NB4 (cell line): ENCODE measurements at places on chromosomes 2 and 18.

- no peak for DNase-seq
Measured at GRCh38 chr2:105961599-105962146, 217.0 kb downstream of the NCK2 start.

DNA sequence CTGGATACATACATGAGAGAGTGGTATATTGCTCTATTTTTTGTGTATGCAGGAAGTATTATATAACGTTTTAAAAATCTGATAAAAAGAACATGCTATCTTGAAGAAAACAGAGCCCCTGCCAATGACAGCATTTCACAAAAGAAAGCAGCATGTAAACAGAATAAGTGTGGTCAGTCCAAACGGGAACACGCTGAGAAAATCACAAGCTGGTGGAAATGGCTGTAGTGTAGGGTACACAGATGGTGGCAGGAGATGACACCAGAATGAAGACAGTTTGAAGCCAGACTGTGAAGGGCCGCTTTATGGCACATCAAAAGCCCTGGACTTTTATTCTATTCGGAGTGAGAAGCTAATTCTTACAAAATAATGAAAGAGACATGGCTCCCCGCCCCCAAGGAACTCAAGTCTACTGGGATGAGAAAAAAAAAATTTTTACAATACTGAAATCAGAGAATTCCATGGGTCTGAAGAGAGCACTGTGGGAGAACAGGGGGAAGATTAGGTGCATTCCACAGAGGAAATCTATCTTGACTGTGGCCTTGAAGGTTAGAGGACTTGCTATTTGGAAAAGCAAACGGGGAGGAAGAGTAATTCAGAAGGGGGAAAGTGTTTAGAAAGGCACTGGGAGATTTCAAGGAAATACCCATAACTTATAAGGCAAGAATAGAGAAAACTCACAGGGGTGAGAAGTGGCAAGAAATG lies 217.7 kb upstream of the SMAD7 start:
- DNase-seq = no peak

DNA sequence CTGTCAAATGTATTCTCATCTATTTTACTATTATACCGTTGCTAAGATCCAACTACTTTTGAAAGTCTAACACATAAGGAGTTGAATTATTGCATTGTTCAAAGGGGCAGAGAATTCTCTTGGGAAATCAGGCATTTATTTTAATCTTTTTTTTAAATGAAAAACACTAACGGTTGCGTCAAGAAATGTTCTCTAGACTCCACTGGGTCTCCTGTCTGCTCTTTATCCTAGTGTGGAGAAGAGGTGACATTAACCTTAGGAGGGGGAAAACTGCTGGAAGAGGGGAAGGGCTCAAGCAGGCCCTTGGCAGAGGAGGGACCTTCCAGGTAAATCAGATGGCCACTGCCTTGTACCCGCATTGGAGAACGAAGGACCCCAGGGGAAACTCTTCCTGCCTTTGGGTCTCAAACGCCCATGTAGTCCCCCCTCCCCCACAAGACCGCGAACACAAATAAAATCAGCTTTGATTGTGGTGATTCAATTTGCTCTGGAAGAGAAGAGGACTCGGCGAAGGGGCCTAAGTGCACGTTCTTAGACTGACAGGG lies 1.1 kb upstream of the APCDD1 start:
- DNase-seq = no peak

- DNase-seq = no peak
Measured at GRCh38 chr2:204051984-204052556, 115.5 kb downstream of the ICOS start.

DNA sequence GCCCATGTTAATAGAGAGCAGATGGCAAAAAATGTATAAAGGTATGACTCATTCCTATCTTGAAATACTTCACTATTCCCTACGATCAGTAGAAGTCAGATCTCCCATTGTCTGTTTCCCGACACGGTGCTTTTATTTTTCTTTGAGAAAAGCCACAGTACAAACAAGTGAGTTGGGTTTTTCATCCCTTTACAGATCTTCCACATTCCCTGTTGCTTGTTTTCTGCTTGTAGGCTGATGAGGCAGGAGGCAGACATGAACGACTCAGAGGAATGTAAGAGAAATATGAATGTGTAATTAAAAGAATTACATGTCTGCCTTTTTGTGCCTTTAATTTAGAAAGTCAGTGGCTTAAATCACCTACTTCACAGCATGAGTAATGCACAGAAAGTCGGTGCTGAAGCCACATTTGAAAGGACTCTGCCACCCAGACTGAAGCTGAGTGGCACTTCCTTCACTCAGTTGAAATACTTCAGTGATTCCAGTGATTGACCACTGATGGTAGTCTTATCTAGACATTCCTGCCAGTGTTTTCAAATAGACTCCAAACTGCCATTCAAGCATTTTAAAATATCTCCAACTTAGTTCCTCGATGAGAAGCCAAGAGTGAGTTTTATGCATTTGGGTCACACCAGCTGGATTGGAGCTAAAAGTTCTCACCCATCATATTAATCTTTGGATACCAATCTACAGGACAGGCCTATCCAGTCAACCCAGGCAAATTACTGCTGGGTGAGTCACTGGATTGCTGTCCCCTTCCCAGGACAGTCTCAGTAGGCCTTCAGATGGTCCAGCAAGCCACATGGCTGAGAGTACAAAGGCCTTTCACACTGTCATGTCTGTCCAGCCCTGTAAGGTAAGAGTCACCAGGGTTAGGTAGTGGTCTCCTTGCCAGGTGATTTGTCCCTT lies 79.0 kb downstream of the COLEC12 start:
- DNase-seq = no peak

DNA sequence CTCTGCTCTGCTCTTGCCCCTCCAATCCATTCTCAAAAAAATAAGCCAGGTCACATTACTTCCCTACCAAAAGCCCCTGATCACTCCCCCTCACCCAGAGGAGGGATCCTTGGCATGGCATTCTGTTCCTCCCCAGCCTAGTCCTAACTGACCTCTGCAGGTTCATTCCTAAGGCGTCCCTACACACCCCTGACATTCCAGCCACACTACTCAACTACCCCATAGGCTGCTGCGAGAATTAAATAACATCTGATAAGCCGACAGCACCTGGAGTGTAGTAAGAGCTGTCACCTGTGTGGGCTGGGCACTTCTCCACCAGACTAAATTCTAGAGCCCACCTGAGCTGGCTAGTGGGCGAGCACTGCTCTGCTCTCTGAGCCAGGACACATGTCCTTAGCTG lies 44.7 kb upstream of the SLC1A4 start:
- no peak for DNase-seq

DNA sequence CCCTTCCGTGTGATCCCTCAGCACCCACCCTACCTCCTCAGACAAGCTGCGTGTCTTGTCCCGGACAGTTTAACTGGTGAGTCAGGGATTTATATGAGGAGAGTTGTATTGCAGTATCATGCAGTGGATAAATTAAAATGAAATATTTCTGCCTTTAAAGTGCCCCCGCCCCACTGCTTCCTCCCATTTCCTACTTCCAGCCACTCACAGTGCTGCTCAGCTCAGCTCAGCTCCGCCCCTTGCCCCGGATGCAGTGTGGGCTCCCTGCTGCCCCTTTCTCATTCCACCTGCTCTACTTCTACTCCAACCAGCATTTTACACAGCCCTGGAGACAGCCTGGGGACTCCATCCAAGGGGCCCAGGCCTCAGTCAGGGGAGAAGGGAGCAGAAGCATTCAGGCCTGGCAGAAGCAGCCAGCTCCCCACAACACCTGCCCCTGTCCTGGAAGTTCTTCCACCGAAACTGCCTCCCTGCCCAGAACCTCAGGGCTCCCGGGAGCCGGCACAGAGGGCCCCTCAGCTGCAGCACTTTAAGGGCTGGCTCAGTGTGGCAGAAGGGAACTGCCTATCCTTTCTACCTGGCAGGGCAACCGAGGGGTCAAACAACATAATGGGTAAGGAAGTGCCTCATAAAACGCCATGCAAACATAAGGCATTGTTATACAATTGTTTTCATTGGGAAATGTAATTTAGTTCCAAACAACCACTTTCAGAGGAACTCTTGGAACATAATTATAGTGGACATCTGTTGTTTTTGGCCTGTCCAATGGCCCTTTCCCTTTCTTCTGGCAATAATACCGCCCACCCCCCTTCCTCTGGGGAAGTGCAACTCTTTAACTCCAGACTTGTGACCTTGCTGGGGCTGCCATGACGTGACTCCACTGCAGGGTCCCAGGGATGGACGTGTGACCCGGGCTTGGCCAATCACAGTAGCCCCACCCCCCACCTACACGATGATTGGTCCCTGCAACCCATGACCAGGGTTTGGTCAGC lies 102.3 kb downstream of the LIPG start:
- DNase-seq = no peak

DNA sequence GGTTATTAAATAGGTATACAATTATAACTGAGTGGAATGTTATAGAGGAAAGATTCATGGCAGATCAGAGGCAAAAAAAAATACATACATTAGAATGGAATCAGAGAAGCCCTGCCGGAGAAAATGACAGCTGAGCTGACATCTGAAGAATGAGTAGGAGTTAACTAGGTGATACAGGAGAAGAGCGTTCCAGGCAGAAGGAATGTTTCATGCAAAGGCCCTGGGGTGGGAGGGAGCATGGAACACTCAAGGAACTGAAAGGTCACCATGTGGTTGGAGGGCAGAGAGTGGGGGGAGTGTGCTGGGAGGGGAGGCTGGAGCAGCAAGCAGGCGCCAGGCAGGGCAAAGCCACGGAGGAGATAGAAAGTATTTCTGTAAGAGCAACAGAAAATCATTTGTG lies 31.6 kb upstream of the CDK5R2 start:
- DNase-seq = no peak

- no peak for DNase-seq
Measured at GRCh38 chr2:124354466-124354865, 329.4 kb downstream of the CNTNAP5 start.

- DNase-seq = no peak
Measured at GRCh38 chr18:48656582-48656981, 117.8 kb downstream of the CTIF start.

- DNase-seq = no peak
Measured at GRCh38 chr2:57080035-57080434, 896.2 kb downstream of the CCDC85A start.

GRCh38 chr2:96923810-96924774 lies 54.2 kb upstream of the SEMA4C start:
- no peak for DNase-seq

DNA sequence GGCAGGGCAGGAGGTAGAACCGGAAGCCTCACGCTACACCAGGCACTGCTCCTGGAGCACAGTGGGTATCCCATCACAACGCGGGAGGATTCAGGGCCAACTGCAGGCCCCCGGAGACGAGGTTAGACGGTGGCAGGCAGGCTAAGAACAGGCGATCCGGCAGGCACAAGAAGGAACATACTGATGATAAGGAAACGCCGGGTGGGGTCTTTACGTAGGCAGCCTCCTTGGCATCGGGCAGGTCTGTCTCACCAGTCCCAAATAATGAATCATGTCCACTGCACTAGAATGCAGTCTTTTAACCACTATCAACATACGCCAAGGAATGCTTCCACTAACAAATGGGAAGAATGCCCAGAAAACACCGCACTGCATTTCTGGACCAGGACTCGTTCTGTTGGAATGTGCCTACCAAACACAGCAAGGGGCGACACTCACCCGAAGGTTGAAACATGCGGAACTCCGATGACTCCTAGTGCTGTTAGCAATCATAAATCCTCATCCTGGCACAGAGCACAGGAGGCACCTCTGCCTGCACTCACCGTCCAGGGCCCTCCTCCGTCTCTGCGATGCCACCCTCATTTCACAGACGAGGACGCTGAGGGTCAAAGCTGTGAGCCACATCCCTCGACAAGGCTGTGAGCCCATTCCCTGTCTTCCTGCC lies 35.2 kb downstream of the ZNF516 start:
- no peak for DNase-seq

DNA sequence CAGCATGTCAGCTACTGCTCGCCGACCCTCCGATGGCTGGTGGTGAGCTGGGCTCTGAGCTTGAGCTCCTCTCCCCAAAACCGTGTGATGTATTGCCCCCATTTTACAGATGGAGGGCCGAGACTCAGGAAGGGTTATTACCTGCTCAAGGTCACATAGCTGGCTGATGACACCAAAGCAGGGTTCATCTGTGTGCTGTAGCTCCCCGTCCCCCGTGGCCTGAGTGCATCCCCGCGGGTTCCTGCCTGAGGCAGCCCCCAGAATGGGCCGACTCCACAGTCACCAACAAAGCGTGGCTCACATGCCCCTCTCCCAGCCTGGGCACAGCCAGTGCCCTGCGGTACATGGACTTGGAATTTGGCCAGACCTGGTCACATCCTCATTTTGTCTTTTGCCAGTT lies 198.6 kb downstream of the TFCP2L1 start:
- DNase-seq = no peak

DNA sequence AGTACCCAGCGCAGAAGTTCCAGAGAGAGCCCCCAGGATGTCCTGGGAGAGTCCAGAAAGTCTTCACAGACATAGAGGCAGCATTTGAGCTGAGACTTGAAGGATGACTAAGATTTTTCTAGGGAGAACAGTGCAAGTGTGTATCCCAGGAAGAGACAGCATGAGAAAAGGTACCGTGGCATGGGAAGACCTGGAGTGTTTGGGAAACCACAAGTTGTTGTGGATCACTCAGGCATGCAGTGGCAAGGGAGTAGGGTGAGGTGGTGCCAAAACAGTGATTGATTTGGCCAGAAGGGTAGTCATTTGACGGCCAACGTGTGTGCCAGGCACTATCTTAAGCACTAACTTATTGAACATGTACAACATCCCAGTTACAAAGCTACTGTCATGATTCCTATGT lies 24.5 kb upstream of the KCNK3 start:
- no peak for DNase-seq

DNA sequence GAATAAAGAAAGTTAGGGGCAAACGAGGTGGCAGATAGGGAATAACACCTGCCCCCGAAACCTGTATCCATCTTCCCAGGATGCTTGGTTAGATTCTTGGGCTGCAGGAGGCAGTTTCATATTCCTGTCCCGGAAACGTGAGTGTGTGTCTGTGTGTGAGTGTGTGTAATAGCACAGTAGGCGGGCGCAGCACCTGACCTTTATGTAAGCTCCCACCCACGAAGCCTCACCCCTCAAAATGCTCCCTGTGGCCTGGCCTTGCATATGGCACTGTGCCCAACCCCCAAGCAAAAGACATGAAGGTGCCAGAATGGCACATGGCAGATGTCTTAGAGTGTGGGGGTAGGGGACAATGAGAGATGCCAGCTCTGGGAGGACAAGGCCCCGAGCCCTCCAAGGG lies 48.9 kb downstream of the EFR3B start:
- no peak for DNase-seq
